Activated CD4-positive, alpha-beta T cell treated with anti-CD3 and anti-CD28 coated beads, Interleukin-2, Interleukin-6, amounts not matched to agents 100 ng/mL and 50 ng/mL, durations not matched to agents 16 hours and 8 hours (primary cell): ENCODE measurements at places on chromosomes 7 and 10.

DNA sequence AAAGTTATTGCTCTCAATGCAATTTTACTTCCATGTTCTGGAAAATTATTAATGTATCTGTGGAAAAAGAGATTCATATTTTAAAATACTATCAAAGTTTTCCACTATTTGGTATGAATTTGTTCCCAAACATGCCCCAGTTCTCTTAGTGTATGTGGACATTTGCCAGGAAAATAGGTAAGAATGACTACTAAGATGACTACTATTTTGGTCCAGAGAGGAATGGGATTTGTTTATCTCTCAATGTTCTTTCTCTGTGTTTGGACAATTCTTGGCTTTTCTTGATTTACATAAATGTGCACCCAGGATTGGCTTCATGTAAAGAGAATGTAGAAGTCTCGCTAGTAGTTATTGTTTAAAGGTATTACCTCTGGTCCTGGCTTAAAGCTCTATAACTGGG lies 60.3 kb upstream of the POT1 start:
- DNase-seq = no peak

DNA sequence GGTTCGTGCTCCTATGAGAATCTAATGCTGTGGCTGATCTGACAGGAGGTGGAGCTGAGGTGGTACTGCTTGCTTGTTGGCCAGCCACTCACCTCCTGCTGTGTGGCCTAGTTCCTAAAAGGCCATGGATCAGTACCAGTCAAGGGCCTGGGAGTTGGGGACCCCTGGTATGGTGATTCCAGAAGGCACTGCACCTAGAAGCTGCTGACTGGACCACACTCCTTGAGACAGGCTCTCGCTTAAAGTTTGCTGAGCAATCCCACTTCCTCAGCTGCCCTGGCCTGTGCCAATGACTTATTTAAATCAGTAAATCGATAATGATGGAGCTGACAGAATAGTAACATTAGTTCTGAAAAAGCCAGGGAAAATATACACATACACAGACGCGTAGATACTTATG lies 98.6 kb upstream of the LYZL2 start:
- no peak for DNase-seq

DNA sequence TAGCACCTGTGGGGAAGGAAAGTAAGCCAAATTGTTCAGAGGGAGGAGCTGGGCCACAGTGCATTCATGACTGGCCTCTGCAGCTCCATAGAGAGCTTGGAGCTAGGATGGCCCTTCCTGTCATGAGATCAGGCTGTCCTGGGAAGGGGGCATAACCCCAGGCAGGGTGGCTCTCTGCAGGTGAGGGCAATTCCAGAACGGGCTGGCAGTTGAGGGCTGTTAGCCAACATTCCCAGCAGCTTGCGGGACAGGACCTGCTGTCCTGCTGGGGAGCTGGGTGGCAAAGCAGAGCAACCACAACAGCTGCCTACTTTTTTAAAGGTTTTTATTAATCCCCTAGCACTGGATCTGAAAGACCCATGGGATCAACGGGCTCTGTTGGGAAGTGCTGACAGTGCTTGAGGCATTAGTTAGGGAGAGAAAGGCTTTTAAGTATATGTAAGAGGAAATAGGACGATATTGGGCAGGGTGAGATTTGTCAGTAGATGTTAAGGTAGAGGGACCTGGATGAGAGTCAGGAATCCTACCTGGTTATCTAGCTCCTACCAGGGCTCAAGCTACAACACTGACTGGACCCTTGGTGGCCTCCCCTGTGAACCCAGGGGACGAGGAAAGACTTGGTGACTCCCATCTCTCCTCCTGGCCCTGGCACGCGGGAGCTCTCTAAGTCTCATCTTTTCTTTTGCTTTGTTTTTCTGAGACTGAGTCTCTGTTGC lies 77.8 kb downstream of the NAMPT start:
- DNase-seq = no peak

- no peak for DNase-seq
Observed at GRCh38 chr7:20651960-20652544, 36.6 kb downstream of the ABCB5 start.

DNA sequence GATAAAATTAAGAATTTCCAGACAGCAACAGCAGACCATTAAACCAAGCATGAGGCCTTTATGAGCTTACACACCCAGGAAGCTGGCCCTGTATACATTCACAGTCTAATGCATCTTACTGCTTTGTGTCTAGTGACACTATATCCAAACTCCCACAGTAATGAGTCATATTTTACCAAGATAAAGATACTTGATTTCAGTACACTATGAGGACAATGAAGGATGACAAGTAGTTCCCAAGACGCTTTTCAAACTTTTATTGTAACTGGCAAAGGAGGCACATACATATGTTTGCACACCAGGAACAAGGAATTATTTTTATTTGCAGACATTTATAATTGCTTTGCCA lies 148.0 kb downstream of the TSPAN12 start:
- no peak for DNase-seq

DNA sequence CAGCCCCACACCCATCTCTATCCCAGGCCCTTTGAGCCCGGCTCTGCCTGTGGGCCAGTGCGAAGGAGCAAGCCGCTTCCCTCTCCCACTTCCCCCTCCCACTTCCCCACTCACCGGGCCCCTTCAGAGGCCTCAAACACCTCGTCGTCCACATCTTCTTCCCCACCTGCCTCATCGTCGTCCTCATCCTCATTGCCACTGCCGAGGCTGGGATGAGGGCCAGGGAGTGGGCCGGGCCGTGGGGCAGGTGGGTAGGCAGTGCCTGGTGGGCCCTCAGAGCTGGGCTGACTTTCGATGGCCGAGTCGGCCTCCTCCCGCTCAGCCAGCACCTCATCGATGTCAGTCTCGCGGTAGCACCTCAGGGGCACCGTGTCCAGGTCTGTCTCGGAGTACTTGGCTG lies 3.8 kb downstream of the PSD start:
- DNase-seq = no peak

DNA sequence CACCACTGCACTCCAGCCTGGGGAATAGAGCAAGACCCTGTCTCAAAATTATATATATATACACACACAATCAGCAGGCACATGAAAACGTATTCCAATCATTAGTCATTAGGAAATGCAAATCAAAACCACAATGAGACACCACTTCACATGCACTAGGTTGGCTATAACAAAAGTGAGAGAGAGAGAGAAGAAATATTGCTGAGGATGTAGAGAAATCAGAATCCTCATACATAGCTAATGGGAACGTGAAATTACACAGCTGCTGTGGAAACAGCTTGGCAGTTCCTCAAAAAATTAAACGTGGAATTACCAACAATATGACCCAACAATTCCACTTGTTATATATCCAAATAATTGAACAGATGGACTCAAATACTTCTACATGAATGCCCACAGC lies 43.3 kb upstream of the CNNM1 start:
- no peak for DNase-seq

GRCh38 chr7:2800220-2800930 lies 43.7 kb downstream of the GNA12 start:
- DNase-seq = no peak

GRCh38 chr10:5890452-5890915 lies 441 bp downstream of the FBH1 start:
- DNase-seq = peak; percentile 30

DNA sequence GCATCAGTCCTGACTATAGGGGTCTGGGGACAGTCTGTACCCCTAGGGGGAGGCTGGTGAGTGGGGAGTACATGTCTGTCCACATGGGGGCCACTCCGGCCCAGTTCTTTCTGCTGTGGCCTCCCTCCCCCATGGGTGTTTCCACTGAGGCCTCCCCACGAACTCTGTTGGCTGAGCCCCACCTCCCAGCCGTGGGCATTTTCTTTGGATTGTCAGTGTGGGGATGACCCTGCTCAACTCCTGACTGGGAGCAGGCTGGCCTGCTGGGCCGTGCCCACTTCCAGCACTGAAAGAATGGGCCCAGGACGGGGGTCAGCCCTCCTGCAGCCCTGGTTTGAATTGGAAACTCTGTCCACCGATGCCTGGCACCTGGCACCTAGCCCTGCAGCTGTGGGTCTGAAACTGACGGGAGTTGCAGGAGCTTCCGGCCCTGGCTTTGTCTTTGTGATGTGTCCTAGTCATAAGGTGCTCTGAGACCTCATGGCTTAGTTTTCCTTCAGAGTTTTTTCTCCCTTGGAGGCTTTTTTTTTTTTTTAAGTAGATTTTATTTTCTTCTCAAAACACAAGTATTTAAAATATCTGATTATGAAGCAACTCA lies 46.5 kb downstream of the LHPP start:
- DNase-seq = no peak

GRCh38 chr7:44077061-44077460 lies 5.3 kb downstream of the POLM start:
- no peak for DNase-seq

GRCh38 chr10:20623546-20623945 lies 273.6 kb downstream of the NEBL start:
- DNase-seq = no peak

DNA sequence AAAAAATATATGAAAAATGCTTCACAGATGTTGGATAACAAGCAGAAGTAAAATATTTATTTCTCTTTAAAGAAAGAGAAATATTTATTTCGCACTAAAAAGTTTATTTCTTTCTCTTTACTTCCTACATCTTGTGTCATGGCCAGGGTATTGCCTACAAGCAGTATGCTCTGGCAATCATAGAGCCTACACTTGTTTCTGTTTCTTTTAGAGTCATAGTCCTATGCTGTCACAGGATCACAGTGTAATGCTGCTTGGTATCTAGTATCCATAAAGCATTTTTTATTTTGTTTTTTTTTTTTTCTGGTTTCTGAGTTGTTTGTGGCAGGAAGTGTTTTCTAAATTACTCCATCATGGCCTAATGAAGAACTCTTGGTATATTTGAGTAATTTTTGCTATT lies 116.0 kb downstream of the ATRNL1 start:
- no peak for DNase-seq

- no peak for DNase-seq
Observed at GRCh38 chr7:7996568-7996967, 28.0 kb downstream of the GLCCI1 start.

GRCh38 chr7:158031867-158032308 lies 555.7 kb downstream of the PTPRN2 start:
- no peak for DNase-seq

- no peak for DNase-seq
Observed at GRCh38 chr10:65847436-65848230, 1078.2 kb upstream of the LRRTM3 start.

DNA sequence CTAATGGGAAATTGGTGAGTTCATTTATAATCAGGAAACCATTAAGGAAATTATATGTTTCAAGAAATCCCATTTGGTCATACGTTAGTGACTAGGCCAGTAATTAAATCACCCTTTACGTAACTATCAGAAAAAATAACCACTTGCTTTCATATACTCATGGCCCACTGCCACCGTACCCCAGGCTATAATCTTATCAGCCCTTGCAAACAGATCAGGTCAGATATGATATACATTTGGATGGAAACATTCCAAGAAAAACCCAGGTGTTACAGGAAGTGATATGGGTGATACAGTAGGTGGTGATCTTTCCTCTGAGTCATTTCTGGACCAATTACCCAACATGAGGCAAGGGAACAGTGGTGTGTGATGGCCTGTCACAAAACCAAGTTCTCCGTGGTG lies 481.0 kb upstream of the SEMA3A start:
- DNase-seq = peak; percentile 56

DNA sequence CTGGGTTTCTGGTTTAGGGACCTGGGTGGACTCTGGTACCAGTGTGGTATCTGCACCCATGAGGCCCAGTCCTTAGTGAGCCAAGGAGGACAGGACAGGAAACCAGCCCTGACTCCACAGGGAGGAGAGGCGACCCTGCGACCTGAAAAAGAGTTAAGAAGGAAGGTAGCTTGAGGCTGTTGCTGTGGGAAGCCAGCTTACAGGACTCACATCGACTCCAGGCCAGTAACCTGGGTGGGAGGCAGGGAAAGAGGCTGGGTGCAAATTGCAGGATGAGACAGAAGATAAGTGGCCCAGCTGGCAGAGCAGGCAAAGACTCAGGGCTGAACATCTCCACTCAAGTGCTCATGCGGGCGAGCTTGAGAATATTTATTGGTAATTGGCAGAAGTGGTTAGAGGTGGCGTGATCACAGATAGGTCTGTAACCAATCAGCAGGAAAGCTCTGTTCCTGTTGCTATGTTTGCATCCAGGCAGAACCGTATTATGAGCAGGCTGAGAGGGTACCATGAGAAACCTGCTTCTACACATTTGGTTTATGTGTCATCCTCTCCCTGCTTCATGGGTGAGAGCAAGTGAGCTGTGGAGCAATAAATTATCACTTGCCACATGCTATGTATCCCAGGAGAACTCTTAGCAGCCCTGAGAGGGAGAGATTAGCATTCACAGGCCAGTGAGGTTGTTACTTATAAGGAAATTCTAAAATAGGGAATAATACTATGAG lies 11.0 kb downstream of the TLL2 start:
- DNase-seq = no peak

GRCh38 chr7:82623812-82624211 lies 180.2 kb upstream of the CACNA2D1 start:
- no peak for DNase-seq

DNA sequence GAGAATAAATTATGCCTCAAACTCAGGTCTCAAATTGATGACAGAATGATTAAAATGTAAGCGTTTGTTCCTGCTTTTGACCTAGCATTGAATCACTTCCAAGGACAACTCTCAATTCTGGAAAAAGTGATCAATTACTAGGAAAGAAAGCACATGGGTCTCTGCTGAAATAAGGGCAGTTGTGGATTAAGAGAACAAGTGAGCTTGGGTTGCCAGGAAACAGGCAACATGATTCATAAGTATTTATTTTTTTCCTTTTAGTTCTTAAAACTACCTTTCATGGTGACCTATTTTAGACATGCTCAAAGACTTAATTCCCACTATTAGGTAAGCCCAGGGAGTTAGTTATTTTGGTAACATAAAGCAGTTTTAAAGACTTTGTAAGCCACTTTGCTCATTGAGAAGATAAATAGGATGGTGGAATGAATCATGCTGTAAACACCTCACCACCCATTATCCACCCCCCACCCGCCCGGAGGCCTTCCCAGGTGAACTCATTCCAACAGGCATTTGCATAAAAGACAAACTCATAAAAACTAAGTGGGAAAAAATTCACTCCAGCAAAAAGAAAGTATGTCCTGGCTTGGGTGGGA lies 728.3 kb downstream of the SORCS1 start:
- DNase-seq = no peak

DNA sequence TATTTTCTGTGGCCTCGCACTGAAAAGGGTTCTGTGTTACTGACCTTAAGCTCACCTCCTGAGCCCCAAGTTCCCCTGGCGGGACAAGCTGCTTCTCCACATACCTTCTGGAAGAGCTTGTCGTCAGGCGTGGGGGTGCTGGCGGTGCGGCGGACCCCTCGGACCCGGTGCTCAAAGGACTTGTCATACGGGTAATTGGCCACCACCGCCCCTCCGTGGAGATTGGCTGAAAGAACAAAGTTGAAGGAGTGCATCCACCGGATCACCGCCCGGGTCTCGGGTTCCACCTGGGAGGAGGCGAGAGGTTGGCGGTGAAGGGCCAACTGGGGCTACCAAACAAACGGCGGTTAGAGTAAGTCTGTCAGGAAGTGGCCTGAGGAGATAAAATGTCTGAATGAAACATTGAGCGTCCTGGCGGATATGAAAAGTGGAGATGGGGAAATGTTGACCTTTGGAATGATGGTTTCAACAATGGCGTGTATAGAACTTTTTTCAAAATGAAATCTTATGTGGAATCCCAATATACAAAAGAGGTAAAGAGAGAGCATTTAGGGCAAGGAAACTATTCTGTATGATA lies 16.5 kb downstream of the CPN1 start:
- DNase-seq = no peak
